ENCODE measurements at places on chromosomes 1 and 21. TPM values are rescaled to one million over a fixed set of nuclear protein-coding genes. Genes with fewer than 3 reads are reported as not detected.

IBA57 gene
- total RNA-seq: 8.7 TPM

DNA sequence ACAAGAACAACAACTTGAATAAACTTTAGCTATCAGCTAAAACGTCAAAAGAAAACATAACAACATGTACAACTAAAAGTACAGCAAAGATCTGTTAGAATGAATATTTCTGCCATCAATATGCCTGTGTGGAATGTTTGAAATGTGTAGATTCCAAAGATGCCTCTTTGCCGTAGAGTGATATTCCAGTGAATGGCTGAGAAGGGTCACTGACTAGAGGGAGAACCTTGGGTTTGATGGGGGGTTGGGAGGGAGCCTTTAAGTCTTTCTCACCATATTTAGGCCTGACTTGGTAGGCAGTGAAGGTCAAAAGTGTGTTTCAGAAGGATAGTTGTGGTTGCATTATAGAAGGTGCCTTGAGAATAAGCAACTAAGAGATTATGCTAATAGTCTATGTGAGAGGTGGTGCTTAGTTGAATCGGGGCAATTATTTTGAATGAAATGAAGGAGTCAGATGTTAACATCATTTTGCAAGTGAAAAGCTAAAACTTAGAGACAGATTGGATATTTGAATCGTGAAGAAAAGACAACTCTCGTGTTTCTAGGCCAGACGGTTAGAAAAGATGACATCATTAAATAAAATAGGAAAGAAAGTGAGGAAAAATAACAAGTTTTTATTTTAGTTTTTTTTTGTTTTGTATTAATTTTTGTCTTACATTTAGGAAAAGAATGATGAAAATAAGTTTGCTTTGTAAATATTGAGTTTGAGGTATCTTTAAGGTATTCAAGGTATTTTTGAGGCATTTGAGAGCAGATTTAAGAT, 53.8 kb downstream of the PLA2G4A start:
- DNase-seq: no peak

DNA sequence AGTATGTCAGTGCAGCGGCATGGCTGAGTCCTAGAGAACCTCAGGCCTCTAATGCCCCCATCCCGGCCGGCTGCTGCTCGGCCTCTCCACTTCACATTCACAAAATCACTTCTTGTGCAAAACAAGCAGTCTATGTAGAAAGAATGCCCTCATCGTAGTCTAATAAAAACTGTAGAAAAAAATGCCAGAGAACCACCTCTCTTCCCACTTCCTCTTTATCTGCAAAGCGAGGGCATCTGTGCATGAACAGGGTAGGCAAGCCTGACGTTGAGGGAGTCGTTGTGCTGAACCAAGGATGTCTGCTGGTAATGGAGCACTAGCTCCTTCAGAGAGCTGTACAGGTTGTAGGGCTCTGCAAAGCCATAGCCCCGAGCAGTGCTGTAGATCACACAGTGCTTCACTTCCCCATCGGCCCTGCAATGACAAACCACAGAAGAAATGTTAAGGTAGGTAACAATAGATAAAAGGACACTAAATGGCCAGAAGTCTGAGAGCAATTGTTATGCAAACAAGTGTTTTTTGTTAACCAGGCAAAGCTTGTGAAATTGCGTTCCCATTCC, 88.9 kb downstream of the PIK3R3 start:
- no peak for DNase-seq

DNA sequence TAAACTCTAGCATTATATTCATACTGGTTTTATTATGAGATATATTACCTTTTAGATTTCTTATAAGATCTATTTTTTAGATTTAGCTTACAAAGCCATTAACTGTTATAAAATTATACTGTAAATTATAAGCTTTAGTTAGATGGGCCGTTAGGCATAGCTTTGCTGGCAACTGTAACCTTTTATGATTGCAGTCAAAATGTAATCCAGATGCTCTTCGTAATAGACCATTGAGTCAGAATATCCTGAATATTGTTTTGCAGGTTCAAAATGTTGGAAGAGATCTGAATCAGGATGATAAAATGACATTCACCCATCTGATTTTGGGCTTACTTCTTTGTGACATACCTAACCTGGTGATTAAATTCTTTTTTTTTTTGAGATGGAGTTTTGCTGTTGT, 20.9 kb downstream of the ITSN1 start:
- no peak for DNase-seq

DNA sequence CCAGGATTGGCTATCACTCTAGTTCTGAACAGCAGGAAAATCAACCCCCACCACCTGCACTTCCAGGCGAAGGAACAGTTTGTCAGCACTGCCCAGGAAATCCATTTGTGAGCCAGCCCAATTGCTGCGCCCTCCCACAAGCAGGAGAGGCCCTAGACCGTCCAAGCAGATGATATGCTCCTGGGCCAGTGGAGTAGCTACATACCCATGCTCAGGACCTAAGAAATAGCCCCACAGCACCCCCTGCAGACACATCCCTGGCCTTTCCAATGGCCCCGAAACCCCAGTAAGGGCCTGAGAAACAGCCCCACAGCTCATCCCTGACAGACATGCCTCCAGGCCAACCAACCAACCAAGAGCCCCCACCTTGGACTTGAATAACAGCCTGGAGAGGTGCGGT, 111.5 kb upstream of the ZC3H11B start:
- no peak for DNase-seq

DNA sequence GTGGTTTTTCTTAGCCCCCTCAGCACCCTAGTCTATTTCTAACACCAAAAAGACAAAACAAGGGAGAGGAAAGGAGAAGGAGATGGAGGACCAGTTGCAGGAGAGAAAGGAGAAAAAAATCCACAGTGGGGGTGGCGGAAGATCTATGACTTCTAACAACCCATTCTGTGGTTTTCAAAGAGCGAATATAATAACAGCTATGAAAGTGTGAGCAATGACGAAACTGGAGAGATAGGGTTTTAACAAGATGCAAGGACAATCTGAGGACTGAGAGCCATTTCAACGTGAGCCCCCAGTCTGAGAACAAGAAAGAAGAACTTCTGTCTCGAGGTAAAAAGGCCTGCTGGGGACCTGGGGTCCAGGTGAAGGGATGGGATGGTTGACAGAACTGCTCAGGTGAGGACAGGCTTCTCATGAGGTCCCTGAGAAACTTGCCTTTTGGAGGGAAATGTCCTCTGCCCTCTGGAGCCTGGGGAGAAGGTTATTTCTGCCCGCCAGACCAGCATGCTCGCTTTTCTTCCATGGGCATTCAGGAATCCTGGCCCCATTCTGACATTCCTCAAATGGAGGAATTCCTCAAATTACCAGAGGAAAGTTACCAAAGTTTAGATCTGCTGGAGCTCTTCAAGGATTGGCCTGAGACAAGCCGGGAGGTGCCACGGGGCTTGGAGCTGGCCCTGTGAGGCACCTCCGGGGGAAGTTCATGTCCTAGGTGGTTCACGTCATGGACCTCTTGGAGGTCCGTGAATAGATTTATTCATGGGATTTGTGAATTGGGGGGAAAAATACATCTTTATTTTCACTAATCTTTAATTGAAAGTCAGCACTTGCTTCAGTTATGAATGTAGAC, at the start of gene CD160:
CD160 (plus strand) TSS at position 270 of the 850 bp plus-strand sequence. CDS start 8,829 bp downstream, outside the sequence.
- no peak for DNase-seq

DNA sequence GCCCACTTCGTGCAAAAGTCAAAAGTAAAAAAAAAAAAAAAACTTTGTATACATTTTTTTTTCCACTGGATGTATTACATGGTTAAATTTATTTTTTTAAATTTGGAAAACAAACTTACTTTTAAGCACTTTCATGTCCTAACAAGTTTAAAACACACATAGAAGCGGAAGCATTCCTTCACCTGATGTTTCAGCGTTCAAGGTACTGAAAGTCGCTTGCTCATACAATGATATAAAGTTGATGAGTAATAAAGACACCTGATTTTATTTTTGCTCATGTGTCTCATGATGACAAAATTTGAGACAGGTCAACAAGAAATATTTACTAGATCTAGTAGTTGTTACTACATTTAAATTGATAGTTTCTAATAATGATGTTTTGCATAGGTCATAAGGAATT, 35.5 kb downstream of the ADAMTS1 start:
- DNase-seq: no peak

GRCh38 chr1:166166329-166166697, 488 bp downstream of the FAM78B start:
- DNase-seq: no peak

- DNase-seq: no peak
These were observed 117.8 kb downstream of the TNFSF18 start for GRCh38 chr1:172932981-172933380.

NBPF6 gene
- total RNA-seq: not detected

All from pancreas (tissue), 10 donors.